Fibroblast of villous mesenchyme (primary cell): ENCODE measurements at places on chromosomes 5 and 9. TPM values are rescaled to one million over a fixed set of nuclear protein-coding genes. Genes with fewer than 3 reads are reported as not detected.

GRCh38 chr5:172748341-172748843, 22.6 kb downstream of the DUSP1 start:
- DNase-seq = peak; percentile 83

- DNase-seq = no peak
Observed at GRCh38 chr5:52013523-52013922, 630.3 kb downstream of the ISL1 start.

Gene HEMGN
- not detected in 2 replicates for total RNA-seq

- no peak for DNase-seq
Observed at GRCh38 chr5:65252977-65253376, 228.7 kb downstream of the ADAMTS6 start.

Gene ADAMTSL2
- total RNA-seq = under 0.01 and 0.32 TPM in 2 replicates

DNA sequence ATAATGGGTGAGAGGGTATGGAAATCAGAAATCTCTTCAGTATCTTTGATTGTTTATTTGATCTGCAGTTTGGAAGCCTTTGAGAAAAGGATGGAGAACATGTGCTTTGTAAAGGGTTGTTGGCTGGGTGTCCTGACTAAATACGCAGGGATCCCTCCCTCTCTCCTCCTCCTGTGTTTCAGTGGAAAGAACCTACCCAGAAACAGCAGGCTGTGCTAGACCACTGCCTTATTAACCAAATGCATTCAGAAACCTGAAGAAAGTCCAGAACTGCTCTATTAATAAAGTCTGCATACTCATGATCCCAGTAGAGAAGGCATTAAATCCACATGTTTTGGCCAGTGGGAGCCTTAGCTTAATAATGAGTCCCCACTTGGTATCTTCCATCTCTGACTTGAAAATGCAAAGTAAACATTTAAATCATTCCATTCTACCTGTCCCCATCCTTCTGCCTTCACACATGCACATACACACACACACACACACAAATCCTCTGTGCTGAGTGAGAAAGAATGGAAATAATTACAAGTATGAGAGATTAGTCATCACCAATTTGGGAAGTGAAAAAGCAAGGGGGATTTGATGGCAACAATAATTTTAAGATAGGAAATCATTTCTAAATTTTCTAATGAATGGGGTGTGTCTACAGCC, 10.0 kb upstream of the LECT2 start:
- DNase-seq = no peak

DNA sequence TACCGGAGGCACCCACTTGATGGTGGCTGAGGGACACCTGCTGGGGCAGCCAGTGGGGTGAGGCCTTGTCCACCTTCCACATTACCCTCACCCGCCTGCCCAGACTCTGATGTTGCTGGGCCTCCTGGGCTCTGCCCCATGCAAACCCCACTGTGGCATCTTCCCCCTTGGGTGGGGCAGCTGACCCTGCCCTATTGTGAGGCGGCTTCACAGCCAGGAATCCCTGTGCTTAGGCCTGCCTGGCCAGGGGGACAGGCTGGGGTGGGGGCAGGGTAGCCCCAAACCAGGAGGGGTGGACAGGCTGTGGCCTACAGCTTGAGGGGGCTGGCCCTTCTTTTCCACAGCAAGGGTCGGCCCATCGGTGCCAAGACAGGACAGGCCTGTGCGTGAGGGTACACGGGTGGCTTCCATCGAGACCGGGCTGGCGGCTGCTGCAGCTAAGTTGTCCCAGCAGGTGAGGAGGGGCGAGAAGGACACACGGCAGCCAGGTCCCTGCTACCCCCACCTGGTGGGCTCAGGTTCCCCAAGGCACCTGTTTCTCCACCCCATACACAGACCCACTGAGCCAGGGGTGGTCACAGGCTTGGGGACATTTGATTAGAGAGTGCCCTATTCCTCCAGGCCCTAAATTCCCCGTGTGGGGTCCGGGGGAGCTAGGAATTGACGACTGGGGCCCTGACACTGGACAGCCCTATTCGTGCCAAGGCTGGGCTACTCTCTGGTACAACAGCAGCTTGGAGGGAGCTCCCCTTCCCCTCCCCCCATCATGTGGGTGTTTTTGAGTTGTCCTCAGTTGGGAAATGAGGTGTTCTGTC, 99.2 kb downstream of the PHF2 start:
- DNase-seq = no peak

DNA sequence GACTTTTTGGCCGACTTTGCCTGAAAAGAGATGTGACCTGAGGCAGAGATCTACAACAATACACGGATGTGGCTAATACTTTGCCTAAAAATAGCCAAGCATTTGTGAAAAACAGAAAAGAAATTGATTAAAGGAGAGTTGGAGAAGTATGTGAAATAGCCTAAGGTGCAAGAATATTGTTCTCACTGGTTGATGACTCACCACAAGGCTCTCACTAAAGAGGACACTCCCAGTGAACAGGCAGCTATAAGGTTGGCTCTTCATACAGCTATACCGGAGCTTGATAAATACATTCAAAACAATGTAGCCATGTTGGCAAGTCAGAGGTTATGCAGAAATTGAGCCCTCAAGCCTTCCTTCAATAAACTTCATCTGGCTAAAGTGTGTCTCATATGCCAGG, 317.2 kb upstream of the GRAMD2B start:
- DNase-seq = peak; percentile 18

- no peak for DNase-seq
Observed at GRCh38 chr9:116592970-116593369, 94.1 kb upstream of the TRIM32 start.

DNA sequence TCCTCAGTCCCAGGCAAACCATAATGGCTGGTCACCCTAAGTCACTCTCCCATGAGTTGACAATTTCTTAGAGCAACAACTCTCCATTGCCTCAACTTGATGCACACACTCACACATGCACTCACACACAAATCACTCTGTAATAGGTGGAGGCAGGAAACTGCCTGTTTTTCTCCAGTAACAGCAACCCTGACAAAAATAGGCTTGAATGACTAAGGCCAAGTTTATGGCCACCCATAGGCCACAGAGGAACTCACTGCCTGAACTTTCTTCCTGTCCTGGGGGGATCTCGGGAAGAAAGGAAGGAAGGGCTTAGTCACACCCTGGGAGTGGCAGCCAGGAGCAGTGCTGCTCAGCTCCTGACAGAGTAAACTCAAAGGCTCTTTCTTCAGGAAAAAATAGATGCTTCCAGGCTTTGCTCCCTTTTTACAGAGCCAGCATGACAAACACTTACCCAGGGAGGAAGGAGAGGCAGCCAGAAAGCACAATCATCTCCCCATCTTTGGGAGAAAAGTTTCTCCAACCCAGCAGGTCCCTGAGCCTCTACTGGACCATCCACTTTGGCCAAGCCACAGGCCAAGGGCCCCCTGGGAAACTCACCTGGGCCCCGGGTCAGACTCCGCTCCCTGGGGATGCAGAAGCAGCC, 368 bp downstream of the SH3TC2 start:
- DNase-seq = peak; percentile 69

DNA sequence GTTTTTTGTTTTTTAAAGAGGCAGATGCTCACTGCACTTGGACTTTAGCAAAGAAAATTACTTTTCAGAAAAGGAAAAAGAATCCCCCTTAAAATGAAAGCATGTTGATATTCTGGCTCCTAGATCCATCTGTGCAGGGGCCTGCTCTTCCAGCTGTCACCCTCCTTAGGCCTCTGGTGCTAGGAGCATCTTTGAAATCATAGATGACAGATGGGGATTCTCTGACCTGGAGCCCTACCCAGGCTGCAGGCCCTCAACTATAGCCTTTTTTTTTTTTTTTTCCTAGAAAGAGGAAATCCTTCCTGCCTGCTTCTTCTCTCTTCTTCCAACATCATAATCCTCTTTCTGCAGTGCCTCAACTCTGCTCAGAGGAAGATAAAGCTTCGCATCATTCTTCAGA, 16.3 kb upstream of the DCP2 start:
- DNase-seq = no peak

DNA sequence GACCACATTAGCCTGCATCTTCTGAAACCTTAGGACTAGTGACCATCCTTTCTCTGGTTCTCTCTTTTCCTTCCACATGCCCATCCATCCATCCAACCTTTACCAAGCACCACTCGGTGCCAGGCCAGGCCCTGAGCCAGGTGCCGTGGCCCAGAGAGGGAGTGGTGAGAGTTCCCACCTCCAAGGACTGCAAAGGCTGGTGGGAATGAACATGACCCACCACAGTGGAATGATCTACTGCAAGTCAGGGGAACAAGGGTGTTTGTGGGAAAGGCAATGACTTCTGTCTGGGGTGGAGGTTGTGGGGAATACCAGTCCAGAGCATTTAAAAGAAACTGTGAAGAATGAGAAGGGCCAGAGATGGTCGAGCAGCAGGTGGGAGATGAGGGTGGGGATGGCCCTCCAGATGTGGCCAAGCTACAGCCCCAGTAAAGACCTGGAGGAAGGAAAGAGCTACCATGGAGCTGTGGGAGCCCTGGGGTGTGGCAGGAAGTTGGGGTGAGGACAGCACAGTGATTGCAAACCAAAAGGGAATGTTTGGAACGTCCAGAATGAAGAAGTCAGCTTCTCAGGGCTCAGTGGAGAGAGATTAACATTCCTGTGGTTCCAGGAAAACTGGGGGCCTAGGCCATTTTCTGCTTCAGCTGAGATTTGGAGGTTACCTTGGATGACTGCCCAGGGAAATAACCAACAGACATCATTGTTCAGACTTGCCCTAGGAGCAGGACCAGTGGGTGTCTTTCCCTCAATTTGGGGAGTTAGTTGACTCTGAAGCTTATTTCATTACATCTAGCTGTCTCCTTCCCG, 30.7 kb upstream of the CORO2A start:
- DNase-seq = peak; percentile 98

Gene SV2C
- not detected in 2 replicates for total RNA-seq

DNA sequence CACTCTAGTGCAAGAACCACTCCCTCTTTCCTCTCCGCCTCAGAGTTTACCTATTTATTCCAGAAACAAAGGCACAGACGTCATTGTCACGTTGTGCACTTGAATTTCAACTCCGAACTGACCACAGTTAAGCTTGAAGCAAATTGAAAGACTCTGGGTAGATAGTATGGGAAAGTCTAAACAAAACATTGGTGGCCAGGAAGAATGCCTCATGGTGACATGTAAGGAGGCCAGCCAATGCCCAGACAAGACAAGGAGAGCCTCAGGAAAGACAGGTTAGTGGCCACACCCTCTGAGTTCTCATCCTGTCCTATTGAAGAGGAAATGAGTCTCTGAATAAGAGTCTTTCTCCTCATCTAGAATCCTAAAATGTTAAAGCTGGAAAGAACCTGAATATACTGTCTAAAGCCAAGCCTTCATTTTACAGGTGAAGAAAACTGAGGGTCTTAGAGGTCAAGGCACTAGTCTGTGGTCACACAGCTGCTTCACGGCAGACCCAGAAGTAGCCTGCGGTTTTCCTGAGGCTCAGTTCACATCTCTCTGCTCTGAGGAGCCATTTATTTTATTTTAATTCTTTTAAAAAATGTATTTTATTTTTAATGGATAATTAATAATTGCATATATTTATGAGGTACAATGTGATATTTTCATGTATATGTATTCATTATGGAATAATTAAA, 30.2 kb downstream of the ZFAND5 start:
- DNase-seq = no peak

- DNase-seq = no peak
Observed at GRCh38 chr5:167763772-167764171, 527.7 kb upstream of the WWC1 start.

DNA sequence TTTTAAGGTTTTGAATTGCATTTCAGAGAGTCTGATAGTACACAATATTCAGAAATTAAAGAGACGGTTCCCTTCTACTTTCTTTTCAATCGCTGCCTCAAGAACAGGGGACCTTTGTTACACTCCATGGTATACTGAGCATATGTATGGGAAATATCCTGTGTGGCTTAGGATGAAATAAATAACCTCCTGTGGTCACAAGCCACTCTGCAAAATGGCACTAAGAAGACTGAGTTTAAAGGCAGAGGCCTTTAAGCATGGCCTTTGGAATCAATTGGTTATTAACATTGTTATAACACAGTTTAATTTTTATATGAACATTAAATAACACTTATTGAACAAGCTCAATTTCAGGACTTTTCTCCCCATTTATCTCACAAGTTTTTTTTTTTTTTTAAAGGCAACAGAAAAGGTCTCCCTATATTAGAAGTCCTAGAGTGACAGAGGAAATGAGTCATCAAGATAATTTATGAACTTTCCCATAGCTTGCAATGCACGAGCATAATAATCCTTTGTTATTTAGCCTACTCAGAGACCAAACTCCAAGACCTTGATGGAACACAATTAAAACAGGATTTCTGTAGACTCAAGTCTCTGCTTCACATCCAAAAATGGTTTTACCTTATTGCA, 341.9 kb downstream of the TMEM167A start:
- peak; percentile 21 for DNase-seq

Gene TMEM252
- not detected in 2 replicates for total RNA-seq

- DNase-seq = no peak
Observed at GRCh38 chr9:78573669-78574068, 276.7 kb downstream of the PSAT1 start.

GRCh38 chr9:87595610-87596009, 97.9 kb downstream of the DAPK1 start:
- DNase-seq = no peak

GRCh38 chr5:126849101-126849678, 72.3 kb downstream of the LMNB1 start:
- DNase-seq = peak; percentile 92

Gene ADGRD2
- total RNA-seq = not detected in 2 replicates

- no peak for DNase-seq
Observed at GRCh38 chr9:37399336-37399735, 23.2 kb upstream of the GRHPR start.

DNA sequence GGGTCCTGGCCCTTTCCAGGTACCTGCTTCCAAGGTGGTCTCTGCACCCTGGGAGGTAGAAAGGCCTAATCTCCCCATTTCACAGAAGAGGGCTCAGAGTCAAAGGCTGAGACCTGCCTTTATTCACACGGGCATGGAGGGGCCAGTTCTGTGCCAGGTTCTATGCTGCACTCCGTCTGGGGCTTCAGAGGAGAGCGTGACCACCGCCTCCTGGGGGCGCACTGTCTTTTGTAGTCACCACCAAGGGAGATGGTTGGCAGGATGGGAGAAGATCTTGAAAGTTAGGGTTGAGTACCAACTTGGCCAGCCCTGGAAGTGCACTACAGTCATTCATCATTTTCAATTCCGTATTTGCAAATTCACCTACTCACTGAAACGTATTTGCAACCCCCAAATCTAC, 23.7 kb upstream of the PRDM12 start:
- no peak for DNase-seq

DNA sequence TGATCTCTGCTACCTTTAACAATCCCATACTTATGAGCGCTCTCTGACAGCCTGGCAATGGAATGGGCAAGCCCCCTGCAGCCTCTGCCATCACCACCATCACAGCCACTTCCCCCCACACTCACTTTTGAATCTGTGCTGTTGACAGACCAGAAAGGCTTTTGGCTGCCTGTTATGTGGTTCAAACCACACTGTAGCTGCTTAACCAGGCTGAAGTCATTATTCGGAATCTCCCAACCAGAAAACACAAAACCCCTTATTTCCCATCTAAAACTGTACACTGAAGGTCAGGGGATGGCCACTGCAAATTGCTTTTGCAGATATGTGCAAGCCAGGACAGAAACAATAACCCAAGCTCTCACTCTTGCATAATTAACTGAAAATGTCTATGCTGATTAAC, 35.8 kb downstream of the PTCH1 start:
- DNase-seq = no peak
